Hematopoietic multipotent progenitor cell treated with erythropoietin and hydrocortisone succinate and interleukin-3 and kit ligand, for 4 days (in vitro differentiated cells): ENCODE measurements at places on chromosomes 3 and 15.

DNA sequence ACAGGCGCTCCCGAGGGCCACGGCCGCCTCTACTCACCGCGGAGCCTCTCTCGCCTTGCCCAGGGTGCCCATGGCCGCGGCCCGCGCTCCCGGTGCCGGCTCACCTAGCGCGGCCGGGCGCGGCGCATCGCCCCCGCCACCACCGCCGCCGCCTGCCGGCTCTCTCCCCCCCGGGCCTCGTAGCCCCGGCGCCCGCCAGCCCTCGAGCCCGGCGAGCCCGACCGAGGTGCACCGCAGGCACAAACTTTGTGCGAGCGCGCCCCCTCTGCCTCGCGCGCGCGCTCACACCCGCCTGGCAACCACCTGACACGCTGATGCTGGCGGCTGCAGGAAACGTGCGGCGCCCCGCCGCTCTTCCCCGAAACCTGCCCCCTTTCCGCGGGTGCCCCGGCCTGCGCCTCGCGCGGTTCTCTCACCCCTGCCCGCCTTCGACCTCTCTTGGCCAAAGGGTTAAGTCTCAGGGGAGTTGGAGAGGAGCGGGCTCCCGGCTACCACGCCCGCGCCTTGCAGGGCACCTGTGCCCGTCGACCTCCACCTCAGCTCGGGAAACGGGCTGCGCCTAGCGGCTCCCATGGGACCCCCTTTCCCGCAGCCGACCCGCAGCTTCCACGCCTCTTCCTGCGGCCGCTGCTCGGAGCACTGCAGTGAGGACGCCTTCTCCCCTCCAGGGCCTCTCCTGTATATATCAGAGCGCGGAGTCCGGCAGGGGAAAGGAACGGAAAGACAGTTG lies at the start of gene RASGRP1:
RASGRP1 (minus strand) TSS at position 258 of the 730 bp plus-strand sequence; CDS start at position 72, 186 bp downstream.
- DNase-seq, result peak; percentile 83

DNA sequence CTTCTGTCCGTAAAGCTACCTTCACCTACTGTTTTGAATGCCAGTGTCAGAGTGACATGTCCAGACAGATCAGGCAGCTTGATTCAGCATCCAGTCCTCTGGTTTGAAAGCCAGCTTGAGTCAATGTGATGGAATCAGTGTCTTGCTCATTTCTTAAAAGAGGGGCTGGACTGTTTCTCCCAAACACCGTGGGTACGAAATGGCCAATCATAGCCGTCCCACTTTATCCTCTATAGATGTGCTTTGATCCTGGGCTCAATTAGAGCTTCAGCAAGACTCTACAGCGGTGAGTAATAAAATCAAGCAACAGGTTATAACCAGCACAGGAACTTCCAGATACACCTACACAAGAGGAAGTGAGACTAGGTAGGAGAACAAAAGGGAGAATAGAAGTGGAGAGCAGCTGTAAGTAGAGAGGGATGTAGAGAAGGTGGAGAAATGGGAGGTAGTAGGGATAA lies 17.0 kb upstream of the OR5K1 start:
- DNase-seq, result no peak

DNA sequence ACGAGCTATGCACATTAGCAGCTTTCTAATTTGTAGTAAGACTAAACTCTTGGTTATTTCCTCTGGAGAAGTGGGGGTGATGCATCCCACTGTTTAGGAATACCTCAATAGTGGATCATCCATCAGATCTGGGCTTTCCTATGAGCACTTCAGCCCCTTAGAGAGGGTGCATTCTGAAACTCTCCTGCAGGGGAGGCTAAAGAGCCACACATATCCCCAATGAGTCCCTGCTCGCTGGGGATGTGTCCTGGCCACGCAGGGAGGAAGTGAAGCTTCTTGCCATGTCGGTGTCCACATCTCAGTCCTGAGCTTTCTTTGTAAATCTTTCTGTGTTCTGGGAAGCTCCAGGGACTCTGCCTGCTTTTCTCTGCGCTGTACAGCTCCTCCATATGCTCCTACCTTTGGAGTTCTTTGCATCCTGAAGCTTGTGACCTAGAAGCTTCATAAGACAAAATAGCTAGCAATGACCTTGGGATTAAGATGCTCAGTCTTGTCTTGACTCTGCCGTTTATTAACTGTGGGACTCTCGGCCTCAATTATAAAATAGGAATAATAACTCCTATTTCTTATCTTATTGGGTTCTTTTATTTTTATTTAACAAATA lies 28.3 kb upstream of the MASP1 start:
- peak; percentile 85 for DNase-seq

- DNase-seq, result no peak
These were observed 153.6 kb upstream of the ZNF717 start for GRCh38 chr3:75938921-75939320.

GRCh38 chr3:32946973-32947788 lies 4.3 kb upstream of the CCR4 start:
- DNase-seq, result peak; percentile 60

- DNase-seq, result no peak
These were observed 17.1 kb downstream of the UMPS start for GRCh38 chr3:124747111-124747981.

GRCh38 chr3:32872487-32873382 lies 54.9 kb downstream of the TRIM71 start:
- no peak for DNase-seq

DNA sequence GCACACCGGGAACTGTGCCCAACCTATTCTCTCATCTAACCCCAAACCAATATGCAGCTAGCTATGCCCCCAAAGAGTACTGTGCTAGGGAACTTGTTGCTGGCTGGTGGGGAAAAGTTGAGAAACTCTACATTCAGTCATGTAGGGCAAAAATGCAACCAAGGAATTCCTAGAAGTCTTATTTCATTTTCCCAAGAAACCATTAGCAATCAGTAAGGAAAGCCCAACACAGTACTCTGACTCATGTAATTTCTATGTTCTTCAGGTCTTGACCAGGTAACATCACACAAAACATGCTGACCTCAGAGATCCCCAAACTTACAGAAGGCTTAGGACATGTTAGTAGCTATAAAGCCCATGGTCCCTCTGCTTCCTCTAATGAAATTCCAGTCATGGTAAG lies 52.1 kb downstream of the TASOR start:
- DNase-seq, result no peak

DNA sequence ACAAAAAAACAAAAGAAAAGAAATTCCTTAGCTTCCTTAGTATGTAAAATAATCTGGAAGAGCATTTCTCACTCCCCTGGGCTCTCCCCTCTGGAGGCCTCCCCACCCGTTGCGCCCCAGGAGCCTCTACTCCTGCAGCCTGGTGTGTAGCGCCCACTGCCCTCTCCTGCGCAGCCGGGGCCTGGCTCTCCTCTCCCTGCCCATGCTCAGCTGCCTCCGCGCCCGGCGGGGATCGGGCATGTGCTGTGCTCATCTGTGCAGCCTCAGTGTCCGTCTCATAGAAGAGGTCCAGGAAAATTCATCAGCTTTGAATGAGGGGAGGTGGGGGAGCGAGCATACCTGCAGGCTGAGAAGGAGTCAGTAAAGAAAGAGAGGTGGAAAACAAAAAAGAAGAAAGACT lies 203.9 kb downstream of the ATP10A start:
- no peak for DNase-seq

GRCh38 chr15:38699633-38700230 lies 135.1 kb upstream of the RASGRP1 start:
- DNase-seq, result peak; percentile 87

DNA sequence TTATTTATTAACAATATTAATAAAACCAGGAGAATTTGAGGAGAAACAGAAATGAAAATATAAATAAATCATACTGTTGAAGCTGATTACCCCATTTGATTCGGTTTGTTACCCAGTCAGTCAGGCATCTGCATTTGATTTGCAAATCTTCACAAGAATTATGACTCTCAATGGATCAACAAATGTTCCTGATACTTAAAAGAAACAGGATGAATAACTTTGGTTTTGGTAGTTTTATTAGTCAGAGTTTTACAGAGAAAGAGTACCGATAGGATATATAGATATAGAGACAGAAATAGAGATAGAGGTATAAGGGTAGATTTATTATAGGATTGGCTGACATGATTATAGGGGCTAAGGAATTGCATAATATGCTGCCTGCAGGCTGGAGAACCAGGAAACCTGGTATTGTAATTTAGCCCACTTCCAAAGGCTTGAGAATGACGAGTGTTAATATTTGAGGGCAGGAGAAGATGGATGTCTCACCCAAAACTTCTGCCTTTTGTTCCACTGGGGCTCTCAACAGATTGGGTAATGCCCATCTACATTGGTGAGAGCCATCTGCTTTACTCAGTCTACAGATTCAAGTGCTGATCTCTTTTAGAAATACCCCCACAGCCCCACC lies 241.6 kb upstream of the COL8A1 start:
- no peak for DNase-seq

GRCh38 chr3:123151251-123151705 lies 50.5 kb upstream of the SEC22A start:
- no peak for DNase-seq

- DNase-seq, result no peak
These were observed 900.3 kb upstream of the ROBO1 start for GRCh38 chr3:80668100-80668499.

DNA sequence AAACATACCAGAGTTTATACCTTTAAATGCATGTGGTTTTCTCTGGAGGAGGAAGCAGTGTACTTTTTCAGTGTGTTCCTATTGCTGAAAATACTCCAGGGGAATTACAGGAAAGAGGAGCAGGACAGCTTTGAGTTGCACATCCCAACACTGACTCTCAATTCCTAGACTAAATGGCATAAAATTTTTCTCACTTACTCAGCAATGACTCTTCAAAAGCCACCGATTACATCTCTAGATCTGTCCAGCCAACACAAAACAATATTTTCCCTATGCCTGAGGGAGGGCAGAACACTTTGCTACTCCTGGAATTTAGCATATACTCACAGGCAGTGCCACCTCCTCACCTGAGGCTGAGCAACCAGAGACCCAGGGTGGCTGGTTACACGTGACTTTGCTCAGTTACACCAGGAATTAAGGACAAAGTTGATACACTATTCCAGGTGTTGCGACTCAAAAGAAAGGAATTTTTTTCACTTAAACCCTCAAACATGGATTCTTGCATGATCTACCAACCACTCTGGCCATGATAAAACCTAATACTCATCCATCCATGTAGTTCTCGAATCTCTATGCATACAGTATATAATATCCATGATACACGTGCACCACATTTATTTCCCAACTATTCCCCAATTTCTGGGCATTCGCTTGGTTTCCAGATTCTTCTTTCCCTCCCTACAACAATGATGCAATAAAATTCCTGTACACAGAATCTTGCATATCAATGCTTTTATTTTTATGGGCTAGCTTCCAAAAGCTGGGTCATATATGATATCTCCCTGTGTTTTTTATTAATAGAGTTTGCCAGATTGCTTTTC lies 194.6 kb downstream of the THRB start:
- DNase-seq, result peak; percentile 17

DNA sequence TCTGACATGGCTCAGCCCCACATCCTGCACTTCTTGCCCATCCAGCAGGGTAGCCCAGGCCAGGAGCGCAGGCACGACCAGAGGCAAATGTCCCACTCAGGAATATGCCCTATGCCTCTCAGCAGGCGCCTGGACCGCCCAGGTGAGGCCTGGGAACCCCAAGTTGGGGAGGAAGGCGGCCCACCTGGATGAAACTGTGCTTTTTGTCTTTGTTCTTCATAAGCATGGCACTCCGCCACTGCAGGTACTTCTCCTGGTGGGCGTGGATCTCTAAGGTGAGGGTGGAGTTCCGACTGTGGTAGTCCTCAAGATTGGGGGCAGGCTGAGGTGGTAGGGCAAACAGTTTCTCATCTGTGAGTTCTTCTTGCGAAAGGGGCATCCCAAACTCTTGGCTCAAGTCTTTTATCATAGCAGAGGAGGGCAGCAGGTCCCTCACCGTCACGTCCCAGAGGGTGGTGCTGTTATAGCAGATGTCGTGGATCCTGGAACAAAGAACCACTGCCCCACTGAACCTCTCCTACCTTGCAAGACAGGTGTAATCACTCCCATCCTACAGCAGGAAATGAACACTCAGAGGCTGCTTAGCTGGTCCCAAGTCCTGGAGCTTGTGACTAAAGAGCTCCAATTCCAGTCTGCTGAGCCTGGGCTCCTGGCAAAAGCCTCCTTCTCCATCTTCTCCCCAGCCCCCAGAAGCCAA lies 53.2 kb downstream of the ACAD9 start:
- DNase-seq, result no peak
